T47D (cell line): ENCODE measurements at places on chromosomes 4 and X.

DNA sequence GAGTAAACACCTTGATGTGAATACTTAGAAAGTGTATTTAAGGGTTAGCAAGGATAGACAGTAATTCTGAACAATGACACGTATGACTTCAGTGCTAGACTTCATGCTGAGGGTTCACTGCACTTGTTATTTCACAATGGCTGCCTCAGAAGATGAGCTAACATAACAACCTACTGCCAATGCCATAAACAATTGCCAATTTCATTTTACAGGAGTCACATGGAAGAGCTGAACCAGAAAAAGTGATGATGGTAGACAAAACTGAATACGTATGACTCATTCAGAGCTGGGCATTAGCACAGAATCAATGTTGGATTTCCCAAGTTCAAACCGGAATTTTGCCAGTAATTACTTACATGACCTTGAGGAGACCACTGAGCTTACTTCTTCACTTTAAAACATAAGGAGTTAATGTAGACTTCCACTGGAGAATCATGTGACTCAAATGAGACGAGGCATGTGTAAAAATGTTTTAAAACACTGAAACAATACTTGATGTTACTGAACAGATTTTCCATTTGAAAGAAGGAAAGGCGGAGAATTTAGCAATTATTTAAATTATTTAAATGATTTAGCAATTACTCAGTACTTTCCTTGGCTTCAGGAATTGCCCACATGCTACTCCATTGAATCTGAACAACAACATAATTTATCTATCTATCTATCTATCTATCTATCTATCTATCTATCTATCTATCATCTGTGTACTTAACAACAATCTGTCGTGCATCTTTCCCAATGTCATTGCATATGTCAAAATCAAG is 868.5 kb upstream of the SLIT2 start:
- DNase-seq: no peak

- no peak for DNase-seq
Observed at GRCh38 chrX:72020788-72021187, 110.1 kb downstream of the NHSL2 start.

- no peak for DNase-seq
Observed at GRCh38 chrX:150958177-150958576, 25.0 kb upstream of the HMGB3 start.

DNA sequence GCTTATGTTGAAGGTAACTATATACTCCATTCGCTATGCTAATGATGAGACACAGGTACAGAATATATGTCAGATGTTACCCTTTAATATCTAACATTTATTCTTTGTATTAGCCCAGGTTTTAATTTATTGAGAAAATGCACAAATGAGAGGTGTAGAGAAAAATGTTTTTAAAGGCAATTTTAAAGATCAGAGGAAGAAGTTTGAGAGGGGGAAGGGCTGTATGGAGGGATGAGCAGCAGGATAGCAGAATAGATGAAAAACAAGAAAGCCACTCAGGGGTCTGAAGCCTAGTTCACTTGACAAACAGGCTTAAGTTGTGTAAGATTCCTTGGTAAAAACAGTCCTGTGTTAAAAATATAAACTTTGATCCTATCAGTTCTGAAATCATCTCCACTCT is 3.7 kb downstream of the MAB21L2 start:
- DNase-seq: no peak

DNA sequence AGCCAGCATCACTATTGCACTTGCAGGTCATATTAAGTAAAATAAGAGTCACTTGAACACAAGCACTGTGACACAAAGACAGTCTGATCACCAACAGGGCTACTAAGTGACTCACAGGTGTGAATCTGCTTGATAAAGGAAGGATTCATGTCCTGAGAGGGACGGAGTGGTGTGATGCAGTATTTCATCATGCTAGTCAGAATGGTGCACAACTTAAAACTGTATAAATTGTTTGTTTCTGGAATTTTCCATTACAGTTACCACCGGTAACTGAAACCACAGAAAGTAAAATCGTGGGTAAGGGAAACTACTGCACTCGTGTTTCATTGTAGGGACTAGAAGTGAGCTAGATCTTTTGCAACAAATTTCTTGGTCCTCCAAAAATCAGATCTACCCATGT is 109.7 kb downstream of the ELOVL6 start:
- no peak for DNase-seq

DNA sequence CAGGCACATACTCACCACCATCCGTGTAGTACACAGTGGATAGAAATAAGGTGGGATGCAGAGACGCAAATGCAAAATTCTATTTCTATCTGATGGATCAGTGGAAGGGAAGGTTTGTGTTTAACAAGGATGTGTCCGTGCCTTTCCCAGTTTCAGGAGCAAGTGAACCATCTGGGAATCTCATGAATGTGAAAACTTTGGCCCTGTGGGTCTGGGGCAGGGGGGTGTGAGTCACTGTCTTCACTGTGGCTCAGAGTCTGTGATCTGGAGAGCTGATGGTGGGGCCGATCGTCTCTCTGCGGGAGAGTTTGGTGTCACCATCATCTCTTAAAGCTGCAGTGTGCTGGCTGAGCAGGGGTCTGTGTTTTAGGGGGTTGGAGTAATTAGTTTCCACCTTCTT is 179.3 kb upstream of the STS start:
- no peak for DNase-seq

GRCh38 chr4:183458005-183458404 is 13.6 kb downstream of the CDKN2AIP start:
- no peak for DNase-seq

DNA sequence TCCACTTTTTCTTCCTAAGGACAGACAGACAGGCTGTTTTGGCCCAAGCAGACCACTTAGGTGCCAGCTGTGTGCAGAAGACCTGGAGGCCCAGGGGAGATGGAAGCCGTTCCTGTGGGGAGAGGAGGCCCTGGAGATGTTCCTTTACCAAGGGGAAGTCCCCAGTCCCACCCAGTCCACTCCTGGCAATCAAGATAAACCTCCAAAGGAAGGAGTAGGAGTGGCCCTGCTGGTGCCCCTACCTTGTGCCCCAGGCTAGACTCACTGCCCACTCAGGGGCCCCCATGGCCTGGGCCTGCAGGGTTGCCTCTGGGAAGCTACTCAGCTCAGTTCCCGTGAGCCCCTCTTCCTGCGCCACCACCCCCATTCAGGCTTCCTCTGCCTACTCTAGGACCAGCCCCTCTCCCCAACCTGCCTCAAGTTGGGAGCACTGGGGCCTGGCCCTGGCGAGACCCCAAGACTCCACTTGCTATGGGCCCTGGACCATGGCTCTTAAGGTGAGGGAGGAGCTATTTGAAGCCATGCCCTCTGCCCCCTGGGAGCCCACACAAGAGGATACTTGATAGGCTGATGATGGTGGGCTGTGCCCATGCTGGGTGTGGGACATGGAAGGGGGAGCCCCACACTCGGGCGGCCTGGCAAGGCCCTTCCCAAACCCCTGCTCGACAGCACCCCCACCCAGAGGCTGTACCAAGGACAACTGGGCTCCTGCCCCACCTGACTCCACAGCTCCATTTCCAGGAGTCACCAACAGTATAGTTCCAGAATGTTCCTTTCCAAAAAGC is 24.8 kb upstream of the RNF4 start:
- no peak for DNase-seq

- no peak for DNase-seq
Observed at GRCh38 chr4:80926446-80926845, 104.1 kb upstream of the BMP3 start.

DNA sequence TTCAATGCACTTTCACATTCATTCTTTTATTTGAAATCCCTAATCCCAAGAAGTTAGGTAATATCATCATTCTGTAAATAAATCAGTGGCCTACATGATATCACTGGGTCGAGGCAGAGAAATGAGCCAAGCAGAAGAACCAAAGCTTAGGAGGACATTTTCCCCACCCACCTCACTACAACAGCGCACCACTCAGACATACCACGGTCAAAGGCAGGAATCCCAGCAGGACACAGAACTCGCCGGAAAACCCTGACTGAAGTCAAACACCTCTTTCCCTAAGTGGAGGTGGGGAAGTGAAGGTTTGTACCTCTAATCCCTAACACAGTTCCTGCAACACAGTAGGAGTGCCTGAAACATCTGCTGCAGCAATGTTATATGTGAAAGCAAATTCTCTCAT is 21.5 kb downstream of the RELL1 start:
- DNase-seq: no peak

GRCh38 chr4:112557676-112558411 is 41.9 kb upstream of the NEUROG2 start:
- DNase-seq: no peak

DNA sequence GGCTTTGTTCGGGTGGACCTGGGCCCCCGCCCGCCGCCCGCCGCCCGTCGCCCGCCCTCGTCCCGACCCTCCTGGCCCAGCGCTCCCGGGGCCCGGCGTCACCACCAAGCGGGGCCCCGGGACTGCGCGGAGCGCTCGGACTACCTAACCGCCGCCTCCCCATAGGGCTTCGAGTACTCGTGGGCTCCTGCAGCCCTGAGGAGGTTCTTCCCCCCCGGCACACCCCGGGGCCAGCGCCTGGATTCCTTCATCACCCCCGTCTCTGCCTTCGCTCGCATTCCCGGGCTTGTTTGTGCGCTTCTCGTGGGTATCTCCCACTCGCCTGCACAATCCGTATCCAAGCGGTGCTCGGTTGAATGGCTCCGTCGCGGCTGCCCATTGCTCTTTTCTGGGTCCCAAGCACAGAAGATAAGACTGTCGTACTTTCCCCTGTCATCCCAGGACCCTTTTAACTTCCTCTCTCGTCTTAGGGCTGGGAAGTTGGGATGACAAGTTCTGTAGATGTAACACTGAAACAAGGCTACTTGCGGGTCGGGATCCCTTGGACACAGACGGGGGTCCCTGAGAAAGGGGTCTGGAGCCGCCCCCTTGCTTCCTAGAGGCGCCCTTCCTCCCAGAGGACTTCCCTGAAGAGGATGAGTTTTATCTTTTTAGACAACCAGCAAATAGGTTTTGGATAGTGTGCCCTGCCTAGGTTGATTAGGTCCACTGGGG is 565 bp downstream of the MOB1B start:
- no peak for DNase-seq

- DNase-seq: no peak
Observed at GRCh38 chrX:153636716-153637115, 10.3 kb upstream of the DUSP9 start.

DNA sequence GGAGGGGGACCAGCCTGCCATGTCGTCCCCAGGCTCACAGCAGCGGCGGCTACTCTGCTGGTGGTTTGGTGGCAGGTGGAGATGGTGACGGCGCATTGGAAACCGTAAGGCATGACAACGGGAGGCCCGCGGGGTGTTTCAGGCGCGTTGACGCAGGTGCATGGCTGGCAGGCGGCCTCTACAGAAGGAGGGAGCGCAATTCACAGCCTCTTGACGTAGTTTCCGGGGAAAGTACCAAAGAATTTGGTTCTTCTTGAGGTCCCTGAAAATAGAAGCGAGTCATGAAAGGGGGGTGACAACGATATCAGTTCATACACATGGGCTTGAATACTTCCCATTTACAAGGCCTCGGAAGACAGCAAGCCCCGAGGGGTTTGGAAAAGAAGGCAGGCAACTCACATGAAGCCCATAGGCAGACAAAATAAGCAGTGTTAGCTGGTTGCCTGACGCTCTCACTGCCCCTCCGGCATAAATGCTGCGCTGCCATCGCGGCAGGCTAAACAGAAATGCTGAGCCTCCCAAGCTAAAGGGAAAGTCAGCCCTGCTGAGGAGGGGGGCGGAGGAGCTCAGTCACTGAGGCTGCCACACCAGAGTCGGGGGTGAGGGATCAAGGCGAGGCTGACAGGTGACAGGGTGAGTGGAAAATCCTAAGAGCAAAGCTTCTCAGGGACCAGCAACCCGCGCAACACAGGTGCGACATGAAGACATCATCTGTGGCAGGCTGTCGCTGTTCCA is 52.3 kb upstream of the PDLIM3 start:
- no peak for DNase-seq

DNA sequence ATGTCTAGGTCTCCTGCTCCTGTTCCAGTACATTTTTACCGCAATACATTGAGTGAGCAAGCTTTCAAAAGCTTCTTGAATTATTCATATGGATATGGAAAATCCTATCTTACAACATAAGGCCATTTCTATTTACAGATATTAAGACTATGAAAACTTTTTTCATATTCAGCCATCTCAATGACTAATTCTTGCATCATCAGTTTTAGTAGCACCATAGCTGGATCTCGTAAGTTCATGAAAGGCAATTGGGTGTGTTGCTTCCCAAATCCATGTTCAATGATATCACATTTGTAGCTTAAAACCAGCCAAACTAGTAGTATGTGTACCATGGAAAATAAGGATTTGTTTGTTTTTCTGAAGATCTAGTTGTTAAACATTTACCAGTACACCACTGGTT is 118.3 kb upstream of the GABRA2 start:
- DNase-seq: no peak
